CD4-positive, alpha-beta T cell treated with Interleukin-2 at 100 ng/mL for 4 hours (primary cell): ENCODE measurements at places on chromosomes 4 and X.

- DNase-seq, result no peak
These were observed 32.3 kb downstream of the CHRNA9 start for GRCh38 chr4:40367451-40367850.

DNA sequence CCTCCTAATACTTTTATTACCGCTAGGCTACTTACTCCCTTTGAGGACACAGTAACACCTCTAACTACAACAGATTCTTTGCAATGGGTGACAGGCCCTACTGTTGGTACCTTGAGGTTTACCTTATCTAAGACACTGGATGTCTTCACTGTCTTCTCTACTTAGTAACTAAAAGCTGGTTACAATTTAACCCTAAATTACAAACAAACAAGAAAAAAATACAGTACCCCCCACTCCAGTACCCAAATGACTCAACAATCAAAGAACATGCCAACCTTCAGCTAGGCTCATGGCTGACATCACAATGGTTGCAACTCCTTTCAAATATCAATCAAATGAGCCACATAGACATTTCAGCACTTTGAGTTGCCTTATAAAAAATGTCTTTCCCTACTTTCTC is 198.0 kb downstream of the GUCY2F start:
- no peak for DNase-seq

- DNase-seq, result no peak
These were observed 30.2 kb upstream of the GRIA3 start for GRCh38 chrX:123153846-123154335.

GRCh38 chrX:105608745-105609144 is 213.6 kb upstream of the NRK start:
- DNase-seq, result no peak

- no peak for DNase-seq
These were observed 332.3 kb downstream of the ADGRL3 start for GRCh38 chr4:61532336-61533000.

DNA sequence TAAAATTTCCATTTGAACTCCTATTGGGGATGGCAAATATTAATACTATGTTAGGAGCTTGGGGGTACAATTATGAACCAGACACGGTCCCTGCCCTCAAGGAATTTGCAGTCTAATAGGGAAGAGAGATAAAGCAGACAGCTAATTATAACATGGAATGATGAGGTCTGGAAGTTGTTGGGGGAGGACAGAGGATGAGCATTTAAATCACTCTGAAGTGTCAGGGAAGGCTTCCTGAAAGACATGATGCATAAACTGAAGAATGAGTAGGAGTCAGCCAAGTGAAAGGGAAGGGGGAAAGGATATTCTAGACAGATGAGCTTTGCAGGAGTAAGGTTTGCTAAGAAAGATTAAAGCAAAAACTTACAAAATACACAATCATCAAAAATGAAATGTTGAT is 15.9 kb downstream of the PLAC1 start:
- no peak for DNase-seq

DNA sequence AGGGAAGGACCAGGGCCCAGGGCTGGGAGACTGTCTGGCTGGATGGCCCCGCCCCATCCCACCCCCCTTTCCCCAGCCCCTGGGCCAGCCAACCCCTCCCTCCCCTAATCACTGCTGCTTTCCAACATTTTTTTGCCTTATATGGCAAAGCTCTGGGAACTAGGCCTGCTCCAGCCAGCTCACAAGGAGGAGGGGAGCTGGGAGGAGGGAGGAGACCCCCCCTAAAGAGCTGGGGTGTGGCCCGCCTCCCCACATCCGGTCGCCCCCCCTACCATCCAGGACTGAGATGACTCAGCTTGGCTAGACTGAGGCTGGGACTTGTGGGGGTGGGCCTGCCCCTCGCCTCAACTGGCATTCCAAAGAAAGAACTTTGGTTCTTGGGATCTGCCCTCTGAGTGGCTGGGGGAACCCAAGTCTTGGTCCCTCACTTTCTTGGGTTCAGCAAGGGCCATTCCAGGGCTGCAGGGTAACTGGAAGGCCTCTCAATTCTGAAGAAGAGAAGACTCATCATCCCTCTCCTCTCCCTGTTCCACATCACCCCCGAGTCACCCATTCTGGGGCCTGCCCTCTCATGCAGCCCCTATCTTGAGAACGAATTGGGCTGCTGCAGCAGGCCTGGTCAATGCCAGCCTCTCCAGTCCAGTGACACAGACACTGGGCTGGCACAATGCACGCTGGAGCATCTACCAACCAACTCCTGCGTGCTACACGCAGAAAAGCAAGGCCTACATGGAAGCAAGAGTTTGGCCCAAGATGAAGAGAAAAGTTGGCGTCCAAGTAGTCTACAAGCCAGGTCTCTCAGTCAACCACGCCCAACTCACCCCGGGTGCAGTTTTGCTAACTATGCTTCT is 4.8 kb downstream of the FLNA start:
- DNase-seq, result peak; percentile 85

- DNase-seq, result no peak
These were observed 247.7 kb downstream of the RAB28 start for GRCh38 chr4:13236485-13236884.

- DNase-seq, result no peak
These were observed 2.4 kb downstream of the RAB33A start for GRCh38 chrX:130174045-130174704.

- no peak for DNase-seq
These were observed 167.5 kb downstream of the COL25A1 start for GRCh38 chr4:109134921-109135320.

- no peak for DNase-seq
These were observed 56.0 kb upstream of the STPG2 start for GRCh38 chr4:98199247-98199646.

- no peak for DNase-seq
These were observed at the start of gene MGAT4D for GRCh38 chr4:140497747-140498636. MGAT4D (minus strand) TSS chr4:140498293; CDS start chr4:140498222, 71 bp downstream.

GRCh38 chr4:7043284-7044136 is at the start of gene TADA2B:
TADA2B (plus strand) TSS chr4:7043372; CDS start chr4:7043580, 208 bp downstream.
- DNase-seq, result peak; percentile 53

- no peak for DNase-seq
These were observed 83.3 kb downstream of the SNCA start for GRCh38 chr4:89753601-89754066.

DNA sequence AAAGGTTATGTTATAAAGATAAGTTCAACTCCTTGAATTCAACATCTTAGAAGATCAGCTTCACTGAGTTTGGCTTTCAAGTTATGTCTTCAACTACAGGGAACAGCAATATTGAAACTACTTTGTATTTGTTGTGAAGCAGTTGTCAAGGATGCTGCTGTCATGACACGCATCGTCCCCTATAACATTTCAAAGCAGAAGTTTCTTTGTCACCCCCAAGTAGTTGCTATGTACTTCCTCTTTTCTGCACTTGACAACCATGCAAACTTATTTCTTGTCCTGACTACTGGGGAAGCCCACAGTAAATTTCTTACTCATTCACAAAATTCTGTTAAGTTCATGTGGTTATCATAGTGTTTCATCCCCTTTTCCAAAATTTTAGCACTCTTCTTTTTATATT is 14.3 kb downstream of the ANTXR2 start:
- peak; percentile 89 for DNase-seq

- DNase-seq, result no peak
These were observed 135.6 kb upstream of the EPHA5 start for GRCh38 chr4:65805936-65806335.

GRCh38 chrX:154083126-154083517 is 14.4 kb downstream of the MECP2 start:
- DNase-seq, result no peak
